Dorsolateral prefrontal cortex (tissue), 122 donors: ENCODE measurements at places on chromosomes 3 and 15. TPM values are rescaled to one million over a fixed set of nuclear protein-coding genes. Genes with fewer than 3 reads are reported as not detected.

Gene MRPL46
- 28.4 TPM for total RNA-seq

Gene CAMK2N2
- total RNA-seq = 33.4 TPM

Gene CD276
- 30.7 TPM for total RNA-seq

Gene ZNF501
- 2.6 TPM for total RNA-seq

Gene SEMA7A
- total RNA-seq = 55.2 TPM

Gene CLDN11
- 176 TPM for total RNA-seq

Gene LRRC31
- not detected for total RNA-seq

Gene CCNB2
- total RNA-seq = 0.38 TPM

Gene CD80
- 0.39 TPM for total RNA-seq

Gene DUOX2
- total RNA-seq = 0.08 TPM

Gene LNP1
- total RNA-seq = 6.2 TPM

Gene EPHA3
- 4.4 TPM for total RNA-seq

- no peak for DNase-seq
These were observed 17.9 kb downstream of the SHF start for GRCh38 chr15:45169608-45170480.

DNA sequence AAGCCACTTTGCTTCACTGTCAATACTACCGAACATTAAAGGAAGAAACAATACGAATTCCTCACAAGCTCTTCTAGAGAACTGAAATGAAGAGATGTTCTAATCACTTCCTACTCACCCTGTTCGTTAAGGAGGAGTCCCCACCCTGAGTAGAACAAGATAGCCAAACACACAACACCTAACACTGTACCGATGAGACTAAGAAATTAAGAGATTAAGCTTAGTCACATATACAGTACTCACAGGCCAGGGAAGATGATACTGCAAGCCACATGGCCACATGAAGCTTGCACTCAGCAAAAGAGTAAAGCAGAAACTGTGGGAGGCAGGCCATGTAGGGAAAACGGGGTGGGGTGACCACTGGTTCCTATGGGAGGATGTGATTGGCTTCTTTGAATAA, 48.0 kb downstream of the CGGBP1 start:
- DNase-seq = no peak

GRCh38 chr3:174436367-174436766, 422.8 kb upstream of the NAALADL2 start:
- no peak for DNase-seq

DNA sequence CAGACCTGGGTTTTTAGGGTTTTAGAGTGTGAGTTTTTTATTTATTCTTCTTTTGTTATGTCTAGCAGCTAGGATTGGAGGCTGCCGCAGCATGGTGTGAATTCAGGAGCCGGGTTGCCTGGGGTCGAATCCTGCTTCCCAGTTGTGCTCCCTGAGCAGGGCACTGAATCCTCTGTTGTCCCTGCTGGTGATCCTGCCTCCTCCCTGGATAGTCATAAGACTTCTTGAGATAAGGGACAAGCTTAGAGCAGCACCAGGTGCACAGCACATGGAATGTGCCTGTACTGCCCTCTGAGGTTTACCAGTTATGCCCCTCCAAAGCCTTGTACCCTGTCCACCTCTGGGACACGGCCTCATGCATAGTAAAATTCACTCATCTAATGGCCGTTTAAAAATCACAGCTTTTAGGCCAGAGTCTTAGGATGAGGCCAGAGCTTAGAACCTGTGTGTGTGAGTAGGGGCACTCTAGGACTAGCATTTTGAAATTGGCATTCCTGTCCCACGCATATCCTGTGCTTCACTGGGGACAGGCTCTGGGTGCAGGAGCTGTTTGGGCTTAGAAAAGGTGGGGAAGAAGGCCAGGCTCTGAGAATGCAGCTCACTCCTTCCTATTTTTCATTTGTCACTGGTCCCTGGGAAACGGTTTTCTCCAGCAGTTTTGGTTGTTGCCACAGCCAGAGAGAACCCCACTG, 47.7 kb downstream of the CHCHD6 start:
- DNase-seq = no peak

DNA sequence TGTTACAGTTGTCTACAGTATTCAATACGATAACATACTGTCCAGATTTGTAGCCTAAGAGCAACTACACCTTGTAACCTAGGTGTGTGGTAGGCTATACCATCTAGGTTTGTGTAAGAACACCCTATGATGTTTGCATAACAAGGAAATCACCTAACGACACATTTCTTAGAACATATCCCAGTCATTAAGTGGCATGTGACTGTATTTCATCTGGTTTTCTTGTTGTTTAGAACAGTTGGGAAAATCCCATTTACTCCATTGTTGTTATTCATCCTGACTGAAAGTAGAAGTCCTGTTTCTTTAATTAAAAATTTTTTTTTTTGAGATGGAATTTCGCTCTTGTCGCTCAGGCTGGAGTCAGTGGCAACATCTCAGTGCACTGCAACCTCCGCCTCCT, 31.3 kb downstream of the LRRC28 start:
- no peak for DNase-seq

- no peak for DNase-seq
These were observed 99.5 kb upstream of the FAM98B start for GRCh38 chr15:38354315-38354929.

- DNase-seq = no peak
These were observed 12.8 kb downstream of the GABRA5 start for GRCh38 chr15:26879706-26880105.

DNA sequence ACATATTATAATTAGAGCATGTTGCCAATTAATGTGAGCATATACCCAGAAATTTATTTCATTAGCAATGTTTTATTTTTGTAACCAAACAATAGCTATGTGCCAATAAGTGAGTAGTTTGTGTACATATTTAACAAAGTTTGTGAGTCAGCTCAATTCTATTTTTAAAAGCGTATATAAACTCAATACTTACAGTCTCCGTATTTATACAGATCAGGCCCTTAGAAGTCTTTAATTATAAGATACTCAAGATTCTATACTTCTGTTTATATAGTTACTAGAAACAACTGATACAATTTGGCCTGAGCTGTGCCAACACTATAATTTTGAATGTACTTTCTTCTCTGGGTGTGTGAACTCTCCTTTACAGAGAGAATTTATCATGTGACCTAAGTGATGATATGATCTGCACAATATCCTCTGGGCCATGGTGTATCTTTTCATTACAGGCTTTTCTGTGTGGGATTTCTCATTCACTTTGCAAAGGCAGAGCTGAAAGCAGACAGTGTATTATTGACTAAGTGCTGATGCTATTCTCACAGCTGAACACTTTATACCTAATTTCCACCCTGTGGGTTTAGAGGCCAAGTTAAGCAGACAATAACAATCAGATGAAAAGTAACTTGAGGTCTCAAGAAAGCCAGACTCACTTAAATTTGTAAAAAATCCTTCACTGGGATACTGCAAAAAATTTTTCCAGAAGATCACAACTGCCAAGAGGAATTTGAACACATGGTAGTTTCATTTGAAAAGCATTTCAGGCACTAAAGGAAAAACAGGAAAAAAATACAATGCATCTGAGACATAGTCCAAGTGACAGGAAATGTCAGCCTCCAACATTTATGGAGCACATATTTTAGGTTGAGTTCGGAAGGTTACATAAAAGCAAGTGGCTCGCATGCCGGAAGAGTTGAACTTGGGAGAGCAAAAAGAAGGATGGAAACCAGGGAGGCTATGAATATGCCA, 277.9 kb upstream of the SEMA6D start:
- DNase-seq = no peak

GRCh38 chr3:129596194-129597086, 10.0 kb downstream of the PLXND1 start:
- peak; percentile 88 for DNase-seq

- no peak for DNase-seq
These were observed 360.4 kb upstream of the ROBO2 start for GRCh38 chr3:76679541-76679940.

DNA sequence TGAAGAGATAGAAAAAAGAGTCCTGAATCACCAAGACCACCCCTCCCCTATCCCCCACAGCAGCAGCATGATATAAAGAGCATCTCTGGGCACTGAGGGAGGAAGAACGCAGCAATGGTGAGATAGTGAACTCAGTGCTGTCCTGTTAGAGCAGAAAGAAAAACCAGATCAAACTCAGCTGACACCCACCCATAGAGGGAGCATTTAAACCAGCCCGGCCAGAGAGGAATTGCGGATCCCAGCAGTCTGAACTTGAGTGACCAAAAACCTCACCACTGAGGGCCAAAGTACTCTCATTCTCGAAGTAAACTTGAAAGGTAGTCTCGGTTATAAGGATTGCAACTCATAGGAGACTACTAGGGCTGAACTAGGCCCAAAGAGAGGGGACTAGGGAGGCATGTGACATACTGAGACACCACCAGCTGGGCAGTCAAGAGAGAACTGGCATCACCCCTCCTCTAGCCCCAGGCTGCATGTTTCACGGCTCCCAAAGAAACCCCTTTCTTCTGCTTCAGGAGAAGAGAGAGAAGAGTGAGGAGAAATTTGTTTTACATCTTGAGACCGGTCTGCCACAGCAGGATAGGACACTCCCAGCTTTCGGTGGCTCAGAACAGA, 39.2 kb upstream of the TGFBR2 start:
- DNase-seq = no peak

DNA sequence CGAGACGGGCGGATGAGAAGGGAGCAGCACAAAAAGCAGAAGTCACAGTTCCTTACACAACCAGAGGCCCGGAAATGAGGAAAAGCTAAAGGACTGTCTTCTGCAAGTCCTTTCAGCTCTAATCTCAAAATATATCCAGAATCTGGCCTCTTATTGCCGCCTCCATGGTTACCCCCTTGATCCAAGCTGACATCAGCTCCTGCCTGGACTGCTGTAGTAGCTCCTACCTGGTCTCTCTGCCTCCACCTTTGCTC, 324.0 kb upstream of the ROPN1 start:
- no peak for DNase-seq

DNA sequence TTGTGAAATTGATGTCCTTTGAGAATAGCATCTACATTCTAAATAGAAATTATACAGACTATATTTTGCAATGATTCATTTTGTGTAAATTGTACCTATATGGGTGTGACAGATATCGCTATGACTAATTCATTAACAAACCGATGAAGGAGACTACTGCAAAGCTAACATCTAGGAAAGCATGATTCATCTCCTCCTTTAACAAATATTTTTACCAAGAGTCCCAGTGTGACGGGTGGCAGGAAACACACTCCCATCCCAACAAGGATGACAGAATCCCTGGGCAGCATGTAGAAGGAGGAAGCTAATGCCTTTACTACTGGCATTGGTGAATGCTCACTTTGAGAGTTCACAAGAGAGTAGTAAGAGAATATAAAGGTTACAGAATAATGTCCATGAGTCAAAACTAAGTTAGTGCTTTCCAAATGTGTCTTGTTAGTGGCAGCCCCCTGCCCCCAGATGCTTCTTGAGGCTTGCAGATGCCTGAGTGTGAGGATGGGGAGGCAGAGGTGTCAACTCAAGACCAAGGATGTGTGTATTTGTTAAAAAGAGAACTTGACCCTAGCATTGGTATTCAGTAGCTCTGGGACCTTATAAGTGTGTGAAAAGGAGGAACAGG, 180.6 kb downstream of the FMN1 start:
- DNase-seq = no peak

DNA sequence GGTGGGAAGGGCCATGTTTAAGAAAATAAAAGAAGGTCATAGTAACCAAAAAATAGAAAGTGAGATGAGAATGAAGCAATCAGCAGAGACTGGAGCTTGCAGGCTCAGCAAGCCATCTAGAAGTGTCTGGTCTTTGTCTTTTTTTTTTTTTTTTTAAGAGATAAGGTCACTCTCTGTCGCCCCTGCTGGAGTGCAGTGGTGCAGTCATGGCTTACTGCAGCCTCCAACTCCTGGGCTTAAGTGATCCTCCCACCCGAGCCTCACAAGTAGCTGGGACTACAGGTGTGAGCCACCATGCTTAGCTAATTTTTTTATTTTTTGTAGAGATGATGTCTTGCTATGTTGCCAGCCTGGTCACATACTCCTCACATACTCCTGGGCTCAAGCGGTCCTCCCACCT, 36.2 kb downstream of the GXYLT2 start:
- DNase-seq = no peak

GRCh38 chr3:147729641-147730040, 320.5 kb downstream of the ZIC1 start:
- no peak for DNase-seq

- DNase-seq = no peak
These were observed 91.2 kb downstream of the POLR2M start for GRCh38 chr15:57797568-57798267.

- no peak for DNase-seq
These were observed 209.9 kb upstream of the VEPH1 start for GRCh38 chr3:157713101-157713500.

DNA sequence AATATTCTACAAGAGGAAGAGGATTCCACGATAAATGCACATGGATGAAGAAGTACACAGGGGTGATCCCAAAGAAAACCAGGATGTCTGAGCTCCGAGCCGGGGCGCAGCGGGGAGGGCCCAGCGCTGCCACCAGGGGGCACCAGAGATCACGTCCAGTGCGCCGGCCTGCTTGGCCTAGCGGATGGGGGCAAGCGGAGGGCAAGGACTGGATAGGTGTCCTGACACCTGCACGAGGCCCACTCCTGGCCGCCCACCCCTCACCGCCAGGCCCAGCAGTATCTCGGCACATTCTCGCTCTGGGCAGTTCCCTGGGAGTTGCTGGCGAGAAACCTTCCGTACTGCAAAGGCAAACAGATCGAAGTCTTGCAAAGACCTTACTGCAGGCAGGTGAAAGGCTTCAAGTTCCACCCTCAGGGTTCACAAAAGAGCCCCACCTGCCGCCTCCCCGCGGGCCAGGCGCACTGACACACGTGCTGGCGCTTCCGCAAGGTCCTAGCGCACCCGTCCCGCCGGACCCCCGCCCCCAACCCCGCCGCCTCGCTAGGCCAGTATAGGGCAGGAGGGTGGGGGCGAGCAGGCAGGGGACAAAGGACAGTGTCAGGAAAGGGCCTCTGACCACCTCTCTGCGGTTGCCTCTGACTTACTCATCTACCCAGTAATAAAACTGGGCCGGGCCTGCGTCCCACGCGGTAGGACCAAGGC, 3.3 kb downstream of the ANKRD63 start:
- peak; percentile 81 for DNase-seq

GRCh38 chr3:190229632-190230424, 92.4 kb downstream of the CLDN1 start:
- DNase-seq = no peak

DNA sequence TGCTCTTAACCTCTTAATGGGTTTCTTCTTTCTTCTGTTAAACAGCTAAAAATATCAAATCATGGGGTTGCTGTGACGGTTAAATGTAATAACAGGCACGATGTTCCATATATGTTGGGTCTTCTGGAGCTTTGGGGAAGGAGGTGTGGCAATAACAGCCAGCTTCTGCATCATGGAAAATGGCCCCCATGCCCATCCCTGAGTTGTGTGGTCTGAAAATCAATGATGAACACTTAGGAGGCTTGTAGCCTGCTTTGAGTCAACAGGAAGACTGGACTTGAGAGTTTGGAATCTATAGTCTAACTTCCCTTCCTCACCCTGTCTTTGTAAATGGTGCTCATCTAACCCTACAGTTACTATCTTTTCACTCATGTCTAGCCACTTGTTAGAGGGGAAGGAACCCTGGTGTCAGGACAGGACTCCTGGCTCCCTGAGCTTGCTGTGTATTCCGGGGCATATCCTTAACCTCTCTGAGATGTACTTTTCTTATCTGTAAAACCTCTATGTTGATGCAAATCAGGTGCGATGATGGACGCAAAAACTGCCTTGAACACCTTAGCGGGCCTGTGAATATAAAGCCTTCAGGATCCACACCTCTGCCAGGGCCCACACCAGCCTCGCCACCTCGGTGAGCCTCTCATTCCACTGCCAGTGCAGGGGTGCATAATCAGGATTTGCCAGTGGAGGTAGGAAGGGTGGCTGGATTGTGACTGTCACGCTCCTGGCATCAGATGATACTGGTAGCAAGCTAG, 27.5 kb downstream of the SMAD3 start:
- DNase-seq = no peak

GRCh38 chr15:73851689-73852088, 21.7 kb upstream of the TBC1D21 start:
- no peak for DNase-seq
